Fibroblast of skin of right quadriceps (primary cell): ENCODE measurements at places on chromosomes 3 and 15.

DNA sequence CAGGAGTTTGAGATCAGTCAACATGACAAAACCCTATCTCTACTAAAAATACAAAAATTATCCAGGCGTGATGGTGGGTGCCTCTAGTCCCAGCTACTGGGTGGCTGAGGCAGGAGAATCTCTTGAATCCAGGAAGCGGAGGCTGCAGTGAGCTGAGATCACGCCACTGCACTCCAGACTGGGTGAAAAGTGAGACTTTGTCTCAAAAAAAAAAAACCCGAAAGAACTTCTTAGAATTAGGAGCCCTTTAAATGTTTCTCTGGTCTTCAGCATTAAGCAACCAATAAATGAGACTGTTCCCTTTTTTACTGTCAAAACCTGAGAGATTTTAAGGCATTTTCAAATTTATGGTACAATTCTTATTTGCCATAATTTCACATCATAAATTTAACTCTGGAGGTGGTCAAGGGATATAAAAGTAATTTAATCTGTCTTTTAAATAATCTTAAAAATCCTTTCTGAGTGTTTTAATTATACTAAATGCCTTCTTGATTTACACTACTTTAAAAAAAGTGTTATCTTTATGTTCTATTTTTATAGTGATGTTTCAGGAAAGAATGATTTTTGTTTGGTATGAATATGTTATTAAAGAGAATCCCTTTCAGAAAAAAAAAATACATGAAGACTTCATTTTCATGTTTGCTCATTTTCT, 10.1 kb downstream of the PCOLCE2 start:
- no peak for DNase-seq

- no peak for DNase-seq
Observed at GRCh38 chr15:26634319-26634718, 138.5 kb downstream of the GABRB3 start.

- no peak for DNase-seq
Observed at GRCh38 chr3:184497804-184498203, 63.8 kb upstream of the EPHB3 start.

DNA sequence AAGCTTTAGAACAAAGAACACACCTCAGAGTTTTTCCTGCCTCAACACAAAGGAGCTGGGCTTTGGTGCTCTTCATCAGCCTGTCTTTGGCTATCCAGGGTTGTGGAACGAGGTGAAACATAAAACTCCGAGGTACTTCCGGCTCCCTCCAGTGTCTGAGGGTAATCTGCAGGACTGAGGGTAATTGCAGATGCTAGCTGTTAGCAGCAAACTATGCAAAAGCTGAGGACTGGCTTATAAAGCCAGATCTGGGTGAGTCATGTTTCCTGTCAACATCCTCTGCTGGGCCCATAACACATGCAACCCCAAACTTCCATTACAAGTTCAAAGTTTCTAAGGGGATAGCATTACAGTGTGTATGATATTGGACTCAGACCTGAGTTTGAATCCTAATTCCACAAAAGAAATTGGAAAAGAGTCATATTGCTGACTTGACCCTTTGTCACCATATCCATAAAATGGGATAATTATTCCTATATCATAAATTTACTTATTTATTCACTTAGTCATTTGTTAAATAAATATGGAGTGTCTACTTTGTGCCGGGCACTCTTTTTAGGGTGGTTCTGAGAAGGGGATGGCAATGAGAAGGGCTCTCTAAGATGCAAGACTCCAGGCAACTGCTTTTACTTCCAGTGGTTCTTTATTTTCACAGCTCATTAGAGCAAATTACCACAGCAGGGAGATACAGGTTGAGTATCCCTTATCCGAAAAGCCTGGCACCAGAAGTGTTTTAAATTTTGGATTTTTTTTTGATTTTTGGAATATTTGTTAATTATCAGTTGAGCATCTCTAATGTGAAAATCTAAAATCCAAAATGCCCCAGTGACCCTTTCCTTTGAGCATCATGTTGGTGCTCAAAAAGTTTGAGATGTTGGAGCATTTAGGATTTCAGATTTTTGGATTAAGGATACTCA, 9.5 kb upstream of the TRIM69 start:
- DNase-seq = peak; percentile 94

GRCh38 chr3:56980798-56981390, 79.6 kb upstream of the SPATA12 start:
- DNase-seq = peak; percentile 98

DNA sequence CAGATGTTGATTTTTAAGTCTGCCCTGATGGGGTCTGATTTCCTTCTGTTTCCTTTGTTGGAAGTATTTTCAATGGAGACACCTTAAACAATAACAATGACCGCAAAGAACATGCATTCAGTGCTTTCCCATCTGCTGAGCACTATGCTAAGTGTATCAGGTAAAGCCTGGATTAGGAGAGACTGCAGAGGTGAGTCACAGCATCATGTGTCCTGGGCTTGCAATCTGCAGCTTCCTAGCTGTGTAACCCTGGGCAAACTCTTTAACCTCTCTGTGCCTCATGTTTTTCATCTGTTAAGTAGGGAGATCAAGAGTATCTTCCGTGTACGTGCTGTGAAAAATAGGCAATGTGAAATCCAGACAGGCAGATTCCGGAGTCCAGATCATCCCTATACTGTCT, 13.3 kb upstream of the CHRNB4 start:
- DNase-seq = no peak

DNA sequence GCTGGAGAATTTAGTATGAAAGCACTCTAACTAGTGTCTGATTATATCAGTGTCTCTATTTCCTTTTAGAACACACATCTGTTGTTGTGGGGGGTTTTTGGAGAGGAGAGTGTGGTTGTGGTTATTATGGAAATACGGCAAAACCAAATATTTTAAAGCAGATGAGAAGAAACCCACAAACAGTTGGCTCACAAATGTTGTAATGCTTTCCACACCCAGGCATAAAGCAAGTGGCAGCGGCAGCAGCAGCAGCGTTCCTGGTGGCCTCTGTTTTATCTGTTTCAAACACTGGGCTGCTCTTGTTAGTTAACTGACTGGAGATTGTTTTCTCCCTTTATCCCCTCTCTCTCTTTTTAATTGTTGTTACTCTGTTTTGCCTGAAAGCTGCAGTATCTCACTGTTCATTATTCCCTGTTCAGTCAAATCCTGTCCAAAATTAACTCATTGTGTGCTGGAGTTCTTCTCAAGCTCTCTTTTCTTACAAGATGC, 1045.5 kb upstream of the NR2F2 start:
- peak; percentile 77 for DNase-seq

- no peak for DNase-seq
Observed at GRCh38 chr15:67366904-67367303, 112.3 kb downstream of the IQCH start.

- no peak for DNase-seq
Observed at GRCh38 chr3:52162250-52162872, 8.1 kb upstream of the POC1A start.

DNA sequence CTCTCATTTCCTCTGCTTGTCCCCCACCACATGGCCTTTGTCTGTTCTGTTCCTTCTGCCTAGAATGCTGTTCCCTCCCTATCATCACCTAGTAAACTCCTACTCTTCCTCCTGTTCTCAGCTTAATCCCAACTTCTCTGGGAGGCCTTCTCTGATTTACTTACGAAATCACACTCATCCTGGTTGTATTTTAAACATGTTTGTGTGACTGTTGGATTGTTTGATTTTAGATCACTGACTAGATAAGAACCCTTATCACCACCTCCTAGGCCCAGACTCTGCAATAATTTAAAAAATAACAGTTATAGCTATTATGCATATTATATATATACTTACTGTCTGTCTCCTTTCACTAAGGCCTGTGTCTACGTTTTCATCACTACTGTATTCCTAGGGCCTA, 26.1 kb downstream of the ATP2B2 start:
- DNase-seq = no peak

DNA sequence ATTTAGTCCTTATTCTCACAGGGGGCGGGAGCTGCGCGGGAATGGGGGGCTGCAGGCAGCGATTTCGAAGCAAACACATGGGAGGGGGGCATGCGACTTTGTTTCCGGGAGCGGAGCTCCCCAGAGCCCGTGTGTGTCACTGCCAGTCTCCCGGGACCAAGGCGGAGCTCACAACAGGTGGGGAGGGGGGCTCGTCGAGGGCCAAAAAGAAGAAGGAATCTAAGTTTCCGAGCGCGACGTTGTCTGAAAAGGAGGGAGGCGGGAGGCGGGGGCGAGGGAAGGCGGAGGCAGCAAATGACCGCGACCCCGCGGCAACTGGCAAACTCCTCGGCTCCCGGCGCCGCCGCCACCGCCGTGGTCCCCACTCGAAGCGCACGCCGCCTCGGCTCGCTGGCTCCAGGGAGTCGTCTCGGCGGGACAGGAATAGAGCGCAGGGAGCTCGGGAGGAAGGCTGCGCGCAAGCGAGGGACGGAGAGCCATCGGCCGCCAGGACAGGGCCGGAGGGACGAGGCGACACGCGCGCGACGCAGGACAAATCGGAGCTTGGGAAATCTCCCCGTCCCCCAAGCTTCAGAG, 1.4 kb downstream of the FOXP1 start:
- peak; percentile 68 for DNase-seq

DNA sequence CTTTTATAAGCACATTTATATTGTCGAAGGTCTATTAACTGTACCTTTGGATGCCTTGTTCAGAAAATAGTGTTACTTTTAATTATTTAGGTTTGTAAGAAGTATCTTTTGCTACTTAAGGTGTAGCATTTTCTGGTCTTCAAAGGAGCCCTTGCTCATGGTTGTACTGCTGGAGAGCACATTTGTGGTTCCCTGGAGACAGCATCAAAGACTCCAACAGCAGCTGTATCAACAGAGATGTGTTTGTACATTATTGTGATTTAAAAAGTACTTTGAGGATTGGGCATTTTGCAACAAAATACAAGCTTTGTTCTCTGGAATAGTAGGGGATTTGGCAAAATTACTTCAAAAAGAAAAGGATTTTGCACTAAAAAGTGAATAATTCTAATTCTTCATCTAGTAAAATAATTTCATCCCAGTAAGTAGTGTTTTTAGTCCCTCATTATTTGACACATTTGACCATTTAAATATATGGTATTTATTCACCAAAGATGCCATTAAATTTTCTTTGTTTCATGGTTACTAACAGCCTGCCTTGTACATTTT, 16.5 kb downstream of the TBC1D23 start:
- DNase-seq = no peak

DNA sequence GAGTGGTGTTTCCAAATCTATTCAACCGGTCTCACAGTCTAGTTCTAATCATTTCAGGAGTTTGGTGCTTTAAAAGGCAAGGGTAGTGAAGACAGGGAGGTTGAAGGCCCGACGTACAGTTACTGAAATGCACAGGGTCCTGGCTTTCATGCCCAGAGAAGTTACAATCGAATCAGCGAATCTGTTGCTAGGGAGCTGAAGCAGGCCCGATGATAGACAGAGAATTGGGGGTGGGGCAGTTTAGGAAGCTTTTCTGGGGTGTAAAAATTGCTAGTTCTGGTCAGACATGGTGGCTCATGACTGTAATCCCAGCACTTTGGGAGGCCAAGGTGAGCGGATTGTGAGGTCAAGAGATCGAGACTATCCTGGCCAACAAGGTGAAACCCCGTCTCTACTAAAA, 63.1 kb upstream of the ATP13A3 start:
- DNase-seq = no peak

DNA sequence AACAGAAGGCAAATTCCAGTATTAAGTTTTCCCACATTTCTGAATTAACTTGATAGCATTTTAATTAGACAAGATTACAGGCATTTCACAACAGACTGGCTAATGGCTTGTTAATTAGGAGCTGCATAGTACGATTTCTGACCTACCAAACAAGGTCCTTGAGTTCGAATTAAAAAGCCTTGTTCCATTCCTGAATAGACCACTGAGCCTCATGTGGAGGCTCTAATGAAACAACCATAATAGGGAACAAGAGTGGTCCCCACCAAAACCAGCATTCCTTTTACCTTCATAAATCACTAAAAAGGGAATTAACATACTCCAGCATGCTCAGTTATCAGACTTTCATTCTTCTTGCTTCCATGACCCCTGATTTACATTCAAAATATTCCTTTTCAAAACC, 66.4 kb downstream of the PRTG start:
- DNase-seq = no peak

DNA sequence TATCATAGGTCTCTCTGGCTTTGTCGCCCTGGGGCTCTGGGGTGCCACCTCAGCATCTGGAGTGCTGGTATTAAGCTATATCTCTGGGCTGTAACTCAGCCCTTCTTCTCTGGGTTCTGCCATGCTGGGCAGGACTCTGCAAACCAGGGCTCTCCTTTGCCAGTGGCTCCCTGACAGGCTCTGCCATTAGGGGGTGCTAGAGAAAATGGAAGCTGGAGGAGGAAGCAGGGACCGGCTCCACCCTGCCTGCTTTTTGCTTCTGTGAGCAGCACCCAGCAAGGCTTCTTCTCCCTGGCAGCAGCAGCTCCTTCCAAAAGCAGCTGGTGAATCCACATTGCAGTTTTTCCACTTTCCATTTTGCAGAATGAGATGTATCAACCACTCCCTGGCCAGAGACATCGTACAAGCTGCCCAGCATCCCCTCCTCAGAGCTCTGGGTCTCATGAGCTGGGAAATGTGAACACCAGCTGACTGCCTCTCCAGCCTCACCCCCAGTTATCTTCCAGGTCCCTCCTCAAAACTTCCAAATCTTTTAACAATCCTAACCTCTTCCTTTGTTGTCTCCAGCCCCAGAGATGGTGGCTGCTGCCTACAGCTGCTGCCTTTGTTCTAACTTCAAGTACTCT, 165.0 kb downstream of the ABHD5 start:
- peak; percentile 53 for DNase-seq

- DNase-seq = no peak
Observed at GRCh38 chr15:80695911-80696661, 976 bp downstream of the ABHD17C start.

- no peak for DNase-seq
Observed at GRCh38 chr3:128998561-128998960, 2.5 kb upstream of the EFCC1 start.

- DNase-seq = no peak
Observed at GRCh38 chr15:78162038-78162437, 12.9 kb downstream of the IDH3A start.

GRCh38 chr3:41882956-41883355, 78.9 kb downstream of the ULK4 start:
- no peak for DNase-seq

DNA sequence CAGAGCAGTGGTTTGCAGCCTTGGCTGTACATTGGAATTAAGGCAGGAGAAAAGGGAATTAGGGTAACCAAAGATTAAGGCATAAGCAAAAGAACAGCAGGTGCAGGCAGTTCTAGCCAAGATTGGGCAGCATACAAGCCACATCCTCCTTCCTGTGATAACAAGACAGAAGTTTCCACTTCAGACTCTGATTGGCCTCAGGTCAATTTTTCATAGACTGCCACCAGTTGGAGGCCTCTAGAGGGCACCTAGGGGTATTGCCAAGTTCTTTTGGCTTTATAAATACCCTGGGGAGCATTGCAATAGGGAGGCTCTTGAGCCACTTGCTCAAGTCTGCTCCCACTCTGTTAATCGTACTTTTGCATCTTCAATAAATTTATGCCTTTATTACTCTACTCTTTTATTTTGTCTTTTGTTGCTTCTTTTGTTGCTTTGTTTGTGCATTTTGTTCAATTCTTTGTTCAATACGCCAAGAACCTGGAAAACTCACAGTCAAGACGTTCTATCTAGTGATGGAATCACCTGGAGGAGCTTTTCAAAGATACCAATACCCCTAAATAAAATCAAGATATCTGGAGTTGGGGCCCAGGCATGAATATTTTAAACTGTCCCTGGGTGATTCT, 32.2 kb upstream of the FMN1 start:
- DNase-seq = peak; percentile 28

- DNase-seq = no peak
Observed at GRCh38 chr3:98038876-98039275, 3.8 kb upstream of the GABRR3 start.

GRCh38 chr3:185784317-185784716, 40.5 kb downstream of the IGF2BP2 start:
- DNase-seq = no peak
